Stimulated activated CD8-positive, alpha-beta memory T cell treated with anti-CD3 and anti-CD28 coated beads, Interleukin-15, amount 100 ng/mL, for 1 hour (primary cell): ENCODE measurements at places on chromosomes 12 and 14.

DNA sequence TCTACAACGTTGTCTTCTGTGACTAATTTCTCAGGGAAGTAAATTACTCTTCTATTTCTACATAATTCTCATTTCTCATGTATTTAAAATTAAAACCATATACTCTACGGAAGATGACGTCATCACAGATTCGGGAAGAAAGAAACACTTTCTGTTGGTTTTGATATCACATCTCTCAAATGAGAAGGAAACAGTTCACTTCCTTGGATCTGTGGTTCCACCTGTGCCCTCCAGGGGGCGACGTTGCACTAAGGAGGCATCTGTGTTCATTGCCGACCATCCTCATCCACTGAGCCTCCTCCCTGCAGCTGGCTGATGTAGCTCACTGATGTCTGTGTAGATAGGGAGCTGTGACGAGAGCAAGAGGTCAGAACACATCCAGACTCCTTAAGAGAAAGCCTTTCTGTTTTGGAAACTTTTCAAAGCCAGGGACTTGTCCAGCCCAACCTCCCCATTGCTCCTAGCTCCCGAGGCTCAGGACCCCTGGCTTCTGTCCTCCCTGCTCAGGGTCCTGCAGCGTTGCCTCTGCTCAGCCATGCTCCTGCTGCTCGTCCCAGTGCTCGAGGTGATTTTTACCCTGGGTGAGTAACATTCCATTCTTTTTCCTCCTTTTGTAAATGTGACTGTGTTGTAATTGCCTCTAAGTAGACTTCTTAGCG lies 172.7 kb upstream of the OR4E1 start:
- DNase-seq = peak; percentile 46

DNA sequence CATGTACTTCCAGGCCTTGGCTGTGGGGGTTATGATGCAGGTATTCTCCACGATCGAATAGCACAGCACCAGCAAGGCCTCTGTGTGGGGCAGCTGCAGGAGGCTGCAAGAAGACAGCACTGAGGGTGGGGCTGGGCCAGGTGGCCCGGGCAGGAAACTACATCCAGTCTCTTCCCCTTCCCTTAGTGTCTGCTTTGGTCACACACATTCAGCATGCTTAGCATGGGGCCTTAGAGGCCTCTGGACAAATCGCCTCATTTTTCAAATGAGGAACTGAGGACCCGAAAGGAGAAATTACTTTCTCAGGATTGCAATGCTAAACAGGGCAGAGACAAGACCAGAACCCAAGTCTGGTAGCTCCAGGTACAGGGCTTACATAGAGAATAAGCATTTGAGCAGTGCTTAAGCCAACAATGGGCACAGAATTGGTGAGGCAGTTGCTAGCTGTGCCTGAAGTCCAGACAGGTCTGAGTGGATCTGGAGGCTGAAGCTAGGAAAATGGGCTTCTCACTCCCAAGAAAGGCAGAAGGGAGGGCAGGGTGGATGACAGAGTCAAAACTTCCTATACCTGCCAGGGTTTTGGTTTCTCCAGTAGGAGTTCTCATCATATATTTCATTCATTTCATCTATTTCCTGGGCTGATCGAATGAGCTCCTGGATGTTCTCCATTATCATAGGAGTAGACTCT lies 3.5 kb downstream of the ACRBP start:
- DNase-seq = no peak

DNA sequence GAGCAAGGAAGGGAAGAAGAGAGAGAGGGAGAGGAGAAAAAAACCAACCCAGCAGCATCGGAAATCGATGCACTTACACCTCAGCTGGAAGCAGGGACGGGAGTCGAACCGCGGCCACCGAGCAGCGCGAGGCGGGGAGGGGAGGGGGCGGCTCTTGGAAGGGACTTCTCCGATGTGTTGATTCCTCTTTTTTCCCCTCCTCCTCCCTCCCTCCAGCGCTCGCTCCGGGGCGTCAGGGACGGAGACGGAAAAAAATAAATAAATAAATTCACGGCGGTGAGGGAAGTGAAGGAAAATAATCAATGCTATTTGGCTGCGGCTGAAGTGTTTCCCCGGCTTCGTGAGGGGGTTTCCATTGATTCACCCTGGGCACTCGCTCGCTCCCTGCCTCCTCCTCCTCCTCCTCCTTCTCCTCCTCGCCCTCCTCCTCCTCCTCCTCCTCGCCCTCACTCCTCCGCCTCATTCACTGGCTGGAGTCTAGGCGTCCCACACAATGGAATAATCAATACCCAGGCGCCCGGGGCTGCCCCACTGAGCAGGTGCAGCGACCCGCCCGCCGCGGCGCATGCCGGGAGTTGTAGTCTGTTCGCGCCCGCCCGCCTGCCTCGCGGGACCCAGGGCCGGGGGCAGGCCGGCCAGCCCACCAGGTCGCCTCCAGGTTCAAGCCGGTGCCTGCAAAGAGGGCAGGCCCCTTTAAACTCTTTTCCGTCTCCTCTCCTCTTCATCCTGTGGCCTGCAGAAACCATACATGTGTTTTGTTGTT lies at the start of gene ZFHX2:
Gene ZFHX2, minus strand, starts transcription at position 500 of the 763 bp plus-strand sequence. CDS start 16,440 bp downstream, outside the sequence.
- peak; percentile 58 for DNase-seq

DNA sequence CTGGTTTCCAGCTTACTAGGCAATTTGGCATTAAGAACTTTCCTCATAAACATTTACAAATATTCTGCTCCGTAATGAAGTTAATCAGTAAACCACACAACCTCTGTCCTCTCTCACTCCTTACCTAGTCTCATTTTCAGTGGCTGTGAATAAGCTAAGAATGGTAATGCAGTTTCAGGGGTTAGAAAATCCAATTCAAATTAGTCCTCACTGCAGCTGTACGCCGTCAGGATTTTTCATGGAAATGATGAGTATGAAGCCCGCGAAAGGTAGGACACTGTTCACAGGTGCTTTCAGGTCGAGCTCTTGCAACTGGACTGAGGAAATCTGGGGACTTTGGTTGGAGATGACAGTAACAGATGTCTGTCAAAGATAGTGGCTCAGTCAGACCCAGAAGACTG lies 29.6 kb downstream of the NR1H4 start:
- DNase-seq = no peak

DNA sequence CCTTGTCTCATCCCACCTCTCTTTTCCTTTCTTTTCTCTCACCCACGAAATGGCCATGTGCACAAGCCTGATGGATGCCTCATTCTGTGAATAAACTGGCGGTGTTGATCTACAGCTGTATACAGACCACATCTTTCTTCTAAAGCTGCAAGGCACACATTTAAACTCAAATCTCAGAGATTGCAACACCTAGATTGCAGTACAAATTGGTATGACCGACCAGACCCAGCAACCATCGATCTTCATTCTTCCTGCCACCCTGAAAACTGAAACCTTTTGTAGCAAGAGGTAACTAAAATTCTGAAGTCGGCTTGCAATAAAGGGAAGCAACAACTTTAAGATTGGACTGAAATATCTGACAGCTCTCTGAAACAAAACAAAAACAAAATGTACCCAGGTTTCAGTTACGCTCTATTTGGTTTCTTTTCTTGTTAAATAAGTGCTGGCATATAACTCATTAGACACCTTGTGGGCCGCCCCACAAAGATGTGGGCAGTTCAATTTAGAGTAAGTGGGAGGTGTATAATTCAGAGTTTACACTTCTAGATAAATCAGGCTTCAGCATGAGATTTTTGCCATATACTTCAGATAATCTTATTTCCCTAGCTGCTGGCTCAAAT lies 390.0 kb upstream of the NOVA1 start:
- no peak for DNase-seq

GRCh38 chr14:44960146-44960545 lies 1.6 kb downstream of the KLHL28 start:
- DNase-seq = no peak

DNA sequence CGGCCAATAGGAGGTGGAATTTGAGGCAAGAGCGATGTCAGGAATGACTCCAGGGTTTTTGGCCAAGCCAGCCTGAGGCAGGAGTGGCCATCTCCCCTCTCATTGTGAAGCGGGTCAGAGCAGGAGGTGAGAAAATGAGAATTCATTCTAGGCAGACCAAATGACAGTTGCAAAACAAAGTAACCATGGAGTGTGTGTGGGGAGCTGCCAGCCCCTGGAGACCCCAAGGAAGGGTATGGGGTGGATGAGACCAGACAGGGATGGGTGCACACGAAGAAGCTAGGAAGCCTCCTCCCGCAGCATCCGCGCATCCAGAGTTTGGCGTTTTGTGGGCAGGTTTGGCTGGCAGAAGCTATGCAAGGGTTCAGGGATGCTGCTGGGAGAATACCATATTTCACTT lies 38.8 kb downstream of the FZD10 start:
- DNase-seq = no peak

DNA sequence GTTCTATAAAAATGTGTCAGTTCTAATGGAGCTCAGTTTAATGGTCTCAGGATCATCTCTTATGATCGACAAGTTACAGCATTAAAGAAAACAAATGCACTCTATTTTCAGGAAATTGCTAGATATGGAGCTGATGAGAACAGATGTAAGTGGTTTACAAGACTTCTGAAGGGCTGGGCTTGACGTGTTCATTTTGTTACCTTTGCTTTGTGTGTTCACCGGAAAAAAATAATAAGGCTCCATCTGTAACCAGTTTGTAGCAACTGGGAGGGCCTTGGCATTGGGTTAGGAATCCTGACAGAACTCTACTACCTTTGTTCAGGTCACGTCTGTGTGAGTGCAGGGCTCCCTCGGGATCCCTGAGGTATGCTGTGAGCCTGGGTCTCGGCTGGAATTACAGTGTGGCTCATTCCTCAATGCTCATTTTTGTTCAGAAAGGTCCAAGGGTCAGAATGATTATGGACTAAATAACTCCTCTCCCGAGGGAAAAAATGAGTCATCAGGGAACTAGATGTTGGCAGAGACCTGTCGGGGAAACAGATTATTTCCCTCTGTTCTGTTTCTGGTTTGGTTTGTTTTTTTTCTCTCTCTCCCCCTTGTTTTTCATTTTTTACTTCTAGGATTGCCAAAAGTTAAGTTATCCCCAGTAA lies 158.0 kb downstream of the SLC5A8 start:
- DNase-seq = no peak

DNA sequence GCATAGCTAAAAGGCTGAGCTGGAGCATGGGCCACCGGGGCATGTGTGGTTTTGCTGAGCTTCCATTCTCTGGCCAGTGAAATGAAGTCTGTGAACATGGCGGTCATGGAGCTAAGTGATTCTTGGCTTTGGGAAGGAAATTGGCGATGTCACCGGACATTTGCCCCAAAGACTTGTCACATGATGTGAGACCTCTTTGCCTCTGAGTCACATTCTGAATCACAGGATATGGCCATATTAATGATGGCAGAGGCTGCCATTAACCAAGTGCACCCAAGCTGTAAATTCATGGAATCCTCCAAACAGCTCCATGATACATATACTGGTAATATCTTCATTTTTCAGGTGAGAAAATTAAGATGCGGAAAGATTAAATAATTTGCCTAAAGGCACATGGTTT lies 27.4 kb upstream of the BATF start:
- DNase-seq = no peak

DNA sequence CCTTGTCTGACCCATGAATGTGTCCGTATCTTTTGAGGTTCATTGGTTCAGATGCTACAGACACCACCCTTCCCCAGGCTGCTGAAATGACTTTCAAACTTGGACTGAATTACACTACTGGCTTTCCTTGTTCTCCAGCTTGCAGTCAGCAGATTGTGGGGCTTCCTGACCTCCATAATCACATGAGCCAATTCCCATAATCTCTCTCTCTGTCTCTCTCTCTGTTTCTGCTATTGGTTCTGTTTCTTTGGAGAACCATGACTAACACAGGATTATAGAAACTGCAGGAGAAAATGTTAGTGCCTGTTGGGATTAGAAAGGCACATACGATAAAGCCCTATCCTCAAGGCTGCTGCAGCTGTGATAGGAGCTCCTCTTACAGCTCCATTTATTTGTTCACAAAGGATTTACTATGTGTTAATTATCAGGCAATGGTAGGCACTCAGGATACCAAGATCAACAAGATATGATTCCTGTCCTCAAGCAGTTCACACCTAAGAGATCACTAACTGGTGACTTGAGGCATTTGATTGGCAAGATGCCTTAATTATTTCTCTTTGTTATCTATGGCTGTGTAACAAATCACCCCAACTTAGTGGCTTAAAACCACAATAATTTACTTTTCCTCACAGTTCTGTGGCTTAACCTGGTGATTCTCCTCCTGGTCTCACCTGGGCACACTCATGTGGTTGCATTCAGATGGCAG lies 10.2 kb upstream of the NYNRIN start:
- no peak for DNase-seq

- no peak for DNase-seq
Measured at GRCh38 chr14:64825509-64825908, 54.2 kb downstream of the SPTB start.

DNA sequence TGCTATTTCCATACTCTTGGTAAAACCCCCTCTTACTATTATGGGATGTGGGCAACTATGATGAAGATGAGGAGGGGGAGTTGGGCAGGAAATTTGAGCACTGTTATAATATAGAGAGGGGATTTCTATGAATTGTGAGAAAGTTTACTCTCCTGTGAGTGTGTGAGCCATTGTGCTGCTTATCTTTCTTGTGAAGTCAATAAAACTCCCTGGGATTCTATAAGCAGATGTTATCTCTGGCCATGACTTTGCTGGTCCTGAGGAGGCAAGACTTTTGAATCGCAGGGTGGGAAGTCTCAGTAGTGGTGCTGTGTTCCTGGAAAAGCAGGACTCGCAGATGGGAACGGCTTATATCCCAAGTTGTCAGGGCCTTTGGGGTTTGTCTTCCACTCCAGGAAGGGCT lies 62.2 kb downstream of the EMP1 start:
- DNase-seq = no peak

DNA sequence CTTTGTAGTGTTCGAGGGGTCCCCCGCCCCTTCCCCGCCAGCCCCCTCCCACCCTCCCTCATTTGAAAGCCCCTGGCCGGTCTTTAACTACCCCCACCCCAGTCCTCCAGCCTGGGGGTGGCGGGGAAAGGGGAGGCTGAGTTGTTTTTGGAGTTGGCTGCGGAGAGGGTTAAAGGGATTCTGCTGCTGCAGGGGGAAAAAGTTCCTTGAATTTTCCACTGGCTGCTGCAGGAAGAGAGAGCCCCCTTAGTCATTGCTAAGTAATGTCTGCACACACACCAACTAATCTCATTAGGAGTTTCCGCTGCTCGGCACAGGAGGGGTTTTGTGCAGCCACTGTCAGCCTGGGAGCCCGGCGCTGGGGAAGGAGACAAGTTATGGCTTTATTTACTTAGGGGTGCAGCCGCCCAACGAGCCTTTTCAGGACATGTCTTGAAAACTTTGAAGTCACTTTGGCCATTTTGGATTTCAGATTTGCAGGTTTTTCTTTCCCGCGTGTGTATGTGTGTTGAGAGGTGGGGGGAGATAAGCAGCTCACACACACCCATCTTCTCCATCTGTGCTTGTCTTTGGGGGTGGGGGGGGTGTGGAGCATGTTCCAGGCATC lies 1.8 kb downstream of the ELK3 start:
- DNase-seq = no peak

GRCh38 chr14:27739657-27740156 lies 1026.9 kb upstream of the FOXG1 start:
- DNase-seq = no peak

DNA sequence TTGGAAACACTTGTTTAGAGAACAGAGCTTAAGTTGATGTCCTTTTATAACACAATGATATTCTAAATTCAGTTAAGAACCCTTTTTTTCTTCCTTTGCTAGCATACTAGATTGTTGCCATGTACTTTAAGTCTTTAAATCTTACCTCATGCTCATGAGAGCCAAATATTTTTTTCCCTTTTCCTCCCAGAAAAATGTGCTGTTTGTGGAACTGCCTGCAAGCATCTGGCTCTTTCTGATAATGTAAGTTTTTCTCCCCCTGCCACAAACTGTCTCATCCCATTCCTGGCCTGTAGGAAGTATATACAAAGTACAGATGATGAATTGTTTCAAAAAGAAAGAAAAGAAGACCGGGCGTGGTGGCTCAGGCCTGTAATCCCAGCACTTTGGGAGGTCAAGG lies 5.3 kb downstream of the RNF212B start:
- no peak for DNase-seq

- DNase-seq = no peak
Measured at GRCh38 chr12:15987696-15988095, 76.6 kb downstream of the DERA start.
